Effector memory CD8-positive, alpha-beta T cell (primary cell): ENCODE measurements at places on chromosomes 13 and 19.

GRCh38 chr13:103184413-103184812 is 118.2 kb upstream of the SLC10A2 start:
- no peaks in the 10 kb centered on the region for H3K27me3 ChIP-seq
- H3K27ac ChIP-seq, result no peak overlapping the region
- no peak for DNase-seq
- H3K36me3 ChIP-seq, result no peaks in the 10 kb centered on the region

DNA sequence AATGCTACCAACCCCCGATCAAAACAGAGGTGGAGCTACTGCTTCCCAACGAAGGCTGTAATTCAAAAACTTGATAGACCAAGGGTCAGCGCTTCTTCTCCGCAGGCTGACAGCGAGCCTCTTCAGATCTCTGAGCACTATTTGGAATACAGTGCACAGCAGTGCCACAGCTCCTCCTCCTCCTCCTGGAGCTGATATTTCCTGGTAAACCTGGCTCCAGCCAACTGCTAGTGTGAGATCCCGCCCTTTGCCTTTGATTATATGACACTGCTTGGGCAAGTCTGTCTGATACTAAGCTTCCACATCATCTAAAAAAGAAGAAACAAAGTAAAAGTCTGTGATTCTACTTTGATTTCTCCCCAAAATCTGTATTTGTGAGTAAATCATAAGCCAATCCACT is 710.5 kb downstream of the DACH1 start:
- H3K36me3 ChIP-seq, result no peaks in the 10 kb centered on the region
- no peaks in the 10 kb centered on the region for H3K4me1 ChIP-seq
- no peak overlapping the region for H3K4me3 ChIP-seq
- H3K27me3 ChIP-seq, result no peaks in the 10 kb centered on the region
- DNase-seq, result no peak

- H3K27me3 ChIP-seq, result no peaks in the 10 kb centered on the region
- peak overlapping the region; percentile 88 for H3K27ac ChIP-seq
- H3K4me3 ChIP-seq, result no peak overlapping the region
- DNase-seq, result no peak
- peaks cover 22% of the 10 kb centered on the region for H3K36me3 ChIP-seq
Observed at GRCh38 chr13:73987618-73988017, 146.6 kb downstream of the KLF12 start.

- peaks cover 14% of the 10 kb centered on the region for H3K4me1 ChIP-seq
- H3K36me3 ChIP-seq, result peaks cover 12% of the 10 kb centered on the region
- H3K27ac ChIP-seq, result no peak overlapping the region
- H3K27me3 ChIP-seq, result no peaks in the 10 kb centered on the region
- no peak for DNase-seq
- no peak overlapping the region for H3K4me3 ChIP-seq
Observed at GRCh38 chr19:2733930-2734588, 5.8 kb downstream of the SLC39A3 start.

DNA sequence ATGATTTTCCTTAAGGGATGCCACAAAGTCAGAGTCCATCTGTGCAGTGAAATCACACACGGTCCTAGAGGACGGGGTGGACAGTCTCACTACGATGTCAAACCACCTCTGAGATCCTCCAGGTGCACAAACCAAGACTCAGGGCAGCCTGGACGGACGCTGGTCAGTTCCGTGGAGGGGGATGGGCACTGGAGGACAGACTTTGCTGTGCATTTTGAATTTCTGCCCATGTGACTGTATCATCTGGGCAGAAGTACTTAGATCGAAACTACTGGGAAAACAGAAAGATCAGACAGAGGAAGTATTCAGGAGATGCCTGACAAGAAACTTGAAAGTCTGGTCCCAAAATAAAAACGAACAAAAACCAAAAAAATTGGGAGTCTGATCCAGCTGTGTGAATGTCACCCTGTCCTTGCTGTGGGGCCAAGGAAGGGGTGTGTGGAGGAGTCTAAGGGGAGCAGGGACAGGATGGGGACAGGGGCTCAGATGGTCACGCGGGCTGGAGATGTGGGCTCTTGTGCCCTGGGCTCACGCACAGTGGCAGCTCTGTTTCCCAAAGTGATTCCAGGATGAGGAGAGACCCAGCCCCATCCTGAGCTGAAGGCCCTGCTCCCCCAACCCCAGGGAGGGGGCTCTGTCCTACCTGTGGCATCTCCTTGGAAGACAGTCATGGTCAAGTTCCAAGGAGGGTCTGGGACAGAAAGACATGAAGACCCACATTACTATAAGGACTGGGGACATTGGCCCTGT is 1.5 kb downstream of the SIGLEC8 start:
- peak overlapping the region; percentile 75 for H3K27ac ChIP-seq
- peaks cover 3% of the 10 kb centered on the region for H3K4me1 ChIP-seq
- no peak overlapping the region for H3K4me3 ChIP-seq
- peaks cover 3% of the 10 kb centered on the region for H3K36me3 ChIP-seq
- H3K27me3 ChIP-seq, result peaks cover 94% of the 10 kb centered on the region
- no peak for DNase-seq

- DNase-seq, result no peak
- peaks cover 12% of the 10 kb centered on the region for H3K4me1 ChIP-seq
- H3K36me3 ChIP-seq, result peaks cover under 1% of the 10 kb centered on the region
- no peak overlapping the region for H3K27ac ChIP-seq
- H3K4me3 ChIP-seq, result peak overlapping the region; percentile 64
- H3K27me3 ChIP-seq, result peaks cover 93% of the 10 kb centered on the region
Observed at GRCh38 chr13:27926644-27927434, 7.0 kb downstream of the PDX1 start.

DNA sequence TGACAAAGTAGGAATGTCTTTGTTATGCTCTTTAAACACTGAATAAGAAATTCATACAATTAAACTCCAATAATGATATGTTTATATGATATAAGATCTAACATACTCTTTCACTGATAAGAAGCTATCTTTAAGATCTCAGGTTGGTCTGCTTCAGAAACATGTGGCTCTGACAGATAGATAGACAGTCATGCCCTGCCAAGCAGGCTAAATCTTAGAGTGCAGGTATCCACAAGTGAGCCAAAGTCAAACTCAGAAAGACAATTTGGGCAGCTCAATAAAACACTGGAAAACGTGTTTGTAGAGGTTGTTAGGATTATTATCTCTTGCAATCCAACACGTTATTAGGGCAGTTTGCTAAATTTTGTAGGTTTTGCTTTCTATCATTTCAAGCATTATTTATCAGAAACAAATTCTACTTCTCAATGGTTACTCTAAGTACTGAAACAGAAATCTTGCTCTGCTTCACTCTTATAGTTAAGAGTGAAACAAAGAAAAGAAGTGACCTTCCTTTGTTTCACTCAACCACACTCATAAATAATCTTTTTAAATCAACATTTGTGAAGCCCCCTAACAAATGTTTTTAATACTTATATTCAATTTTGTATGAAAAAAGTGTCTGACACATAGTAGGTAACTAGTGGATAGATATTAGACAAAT is 1255.6 kb downstream of the DIAPH3 start:
- no peaks in the 10 kb centered on the region for H3K27me3 ChIP-seq
- H3K27ac ChIP-seq, result no peak overlapping the region
- no peak for DNase-seq
- no peak overlapping the region for H3K4me3 ChIP-seq

- peaks cover 42% of the 10 kb centered on the region for H3K4me1 ChIP-seq
- no peak overlapping the region for H3K4me3 ChIP-seq
- no peaks in the 10 kb centered on the region for H3K27me3 ChIP-seq
- H3K36me3 ChIP-seq, result peaks cover 82% of the 10 kb centered on the region
- no peak for DNase-seq
- peak overlapping the region; percentile 31 for H3K27ac ChIP-seq
Observed at GRCh38 chr13:114059946-114060860, 72.2 kb downstream of the RASA3 start.

DNA sequence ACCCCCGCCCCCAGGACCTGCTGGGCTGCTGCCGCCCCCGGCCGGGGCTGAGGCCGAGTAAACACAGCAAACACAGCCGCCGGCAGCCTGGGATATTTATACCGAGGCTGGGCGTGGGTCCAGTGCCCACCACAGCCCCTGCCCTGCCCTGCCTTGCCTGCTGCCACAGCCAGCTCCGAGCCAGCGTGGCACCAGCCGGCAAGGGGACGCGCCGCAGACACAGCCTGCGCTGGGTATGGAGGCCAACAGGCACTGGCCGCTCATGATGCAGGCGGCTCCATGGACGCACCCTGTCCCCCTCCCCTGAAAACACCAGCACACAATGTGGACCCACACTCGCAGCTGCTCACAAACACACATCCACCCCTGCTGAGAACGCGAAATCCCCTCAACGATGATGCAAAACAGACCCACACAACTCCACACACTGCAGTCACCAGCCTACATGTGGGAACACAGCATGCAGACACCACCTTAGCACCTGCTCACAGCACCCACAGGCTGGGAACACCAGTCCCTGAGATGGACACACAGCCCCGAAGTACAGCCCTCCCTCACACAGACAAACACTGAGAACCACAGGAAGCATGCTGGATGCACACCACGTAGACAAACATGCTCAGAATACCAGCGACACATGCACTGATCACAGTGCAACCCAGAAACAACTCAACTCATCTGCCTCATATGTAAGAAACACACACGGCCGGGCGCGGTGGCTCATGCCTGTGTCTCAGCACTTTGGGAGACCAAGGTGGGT is 16.2 kb downstream of the CCDC97 start:
- peak; percentile 39 for DNase-seq
- H3K27ac ChIP-seq, result peak overlapping the region; percentile 97
- peaks cover 100% of the 10 kb centered on the region for H3K36me3 ChIP-seq
- H3K27me3 ChIP-seq, result no peaks in the 10 kb centered on the region

- no peak overlapping the region for H3K27ac ChIP-seq
- H3K4me3 ChIP-seq, result no peak overlapping the region
- H3K27me3 ChIP-seq, result peaks cover 8% of the 10 kb centered on the region
Observed at GRCh38 chr19:28427376-28428083, 785.4 kb downstream of the UQCRFS1 start.

DNA sequence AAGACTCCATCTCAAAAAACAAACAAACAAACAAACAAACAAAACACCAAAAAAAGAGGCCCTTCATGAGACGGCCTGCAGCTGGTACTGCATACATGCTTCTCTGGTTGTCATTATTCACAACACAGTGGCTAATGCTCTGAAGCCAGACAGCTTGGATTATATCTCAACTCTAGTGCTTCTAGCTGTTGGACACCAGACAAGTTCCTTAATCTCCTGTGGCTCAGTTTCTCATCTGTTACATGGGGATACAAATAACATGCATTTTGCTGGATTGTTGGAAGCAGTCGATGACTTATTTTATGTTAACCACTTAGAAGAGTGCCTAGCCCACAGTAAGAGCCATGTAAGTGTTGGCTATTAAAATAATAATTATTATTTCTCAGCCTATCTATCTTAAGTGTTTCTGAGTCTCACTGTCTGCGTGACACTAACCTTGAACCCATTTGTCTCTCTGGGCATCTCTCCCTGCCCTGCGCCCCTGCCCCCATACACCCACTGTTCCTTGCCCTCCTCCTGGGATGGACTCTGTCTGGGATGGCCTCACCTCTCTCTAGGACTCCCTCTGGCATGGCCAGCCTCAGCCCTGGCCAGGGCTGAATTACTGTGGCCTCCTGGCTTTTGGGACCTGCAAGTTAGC is 3.1 kb upstream of the JUNB start:
- H3K27me3 ChIP-seq, result no peaks in the 10 kb centered on the region
- H3K4me3 ChIP-seq, result no peak overlapping the region
- H3K4me1 ChIP-seq, result peaks cover 23% of the 10 kb centered on the region
- peaks cover 40% of the 10 kb centered on the region for H3K36me3 ChIP-seq
- H3K27ac ChIP-seq, result peak overlapping the region; percentile 90
- no peak for DNase-seq

GRCh38 chr13:79749984-79750551 is 269.1 kb downstream of the NDFIP2 start:
- no peak overlapping the region for H3K27ac ChIP-seq
- no peaks in the 10 kb centered on the region for H3K4me1 ChIP-seq
- no peak for DNase-seq
- no peaks in the 10 kb centered on the region for H3K27me3 ChIP-seq
- no peaks in the 10 kb centered on the region for H3K36me3 ChIP-seq
- no peak overlapping the region for H3K4me3 ChIP-seq

GRCh38 chr13:74219566-74219965 is 85.4 kb upstream of the KLF12 start:
- no peak for DNase-seq
- no peaks in the 10 kb centered on the region for H3K36me3 ChIP-seq
- H3K4me3 ChIP-seq, result no peak overlapping the region
- H3K27me3 ChIP-seq, result no peaks in the 10 kb centered on the region

- H3K4me1 ChIP-seq, result no peaks in the 10 kb centered on the region
- no peak overlapping the region for H3K4me3 ChIP-seq
Observed at GRCh38 chr13:30504081-30504480, 38.3 kb upstream of the HMGB1 start.

GRCh38 chr19:47511681-47512080 is 3.2 kb downstream of the NAPA start:
- peaks cover 53% of the 10 kb centered on the region for H3K36me3 ChIP-seq
- H3K4me1 ChIP-seq, result peaks cover 63% of the 10 kb centered on the region
- peak overlapping the region; percentile 99 for H3K4me3 ChIP-seq
- peak overlapping the region; percentile 99 for H3K27ac ChIP-seq
- DNase-seq, result no peak

DNA sequence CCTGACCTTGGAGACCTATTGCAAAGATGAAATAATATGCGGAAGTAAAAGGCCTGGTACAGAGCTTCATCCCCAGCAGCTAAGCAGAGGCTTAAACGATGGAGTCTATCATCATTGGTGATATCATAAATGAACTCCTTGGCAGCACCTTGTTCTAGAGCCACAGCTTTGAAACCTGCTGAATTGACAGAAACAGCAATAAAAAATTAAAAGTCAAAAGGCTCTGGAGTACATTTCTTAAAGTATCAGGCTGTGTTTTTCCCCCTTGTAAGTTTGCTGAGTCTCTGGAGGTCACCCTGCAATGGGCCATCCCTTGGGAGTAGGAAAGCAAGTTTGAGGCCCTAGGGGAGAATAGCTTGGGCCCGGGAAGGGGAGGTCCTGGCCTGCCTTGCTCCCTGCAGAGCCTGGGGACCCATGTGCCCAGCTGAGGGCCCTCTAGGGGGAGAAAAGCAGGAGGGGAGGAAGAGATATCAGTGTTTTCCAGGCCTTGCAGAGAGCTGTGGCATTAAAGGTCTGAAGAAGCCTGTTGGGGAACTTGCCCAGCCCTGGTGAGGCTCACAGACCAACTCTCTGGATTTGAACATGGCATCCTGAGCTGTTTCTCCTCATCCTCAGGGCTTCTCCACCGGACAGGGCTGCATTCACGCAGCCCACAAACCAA is 416.1 kb downstream of the ZNF536 start:
- no peak overlapping the region for H3K27ac ChIP-seq
- no peaks in the 10 kb centered on the region for H3K36me3 ChIP-seq
- peaks cover 28% of the 10 kb centered on the region for H3K27me3 ChIP-seq

GRCh38 chr19:15438577-15438976 is 11.2 kb downstream of the WIZ start:
- peaks cover under 1% of the 10 kb centered on the region for H3K36me3 ChIP-seq
- no peak overlapping the region for H3K4me3 ChIP-seq
- peaks cover 2% of the 10 kb centered on the region for H3K4me1 ChIP-seq
- DNase-seq, result no peak
